ENCODE measurements at places on chromosomes 4 and X.
A peak's percentile ranks its signal among the peaks of the same experiment; 100 is the strongest.

DNA sequence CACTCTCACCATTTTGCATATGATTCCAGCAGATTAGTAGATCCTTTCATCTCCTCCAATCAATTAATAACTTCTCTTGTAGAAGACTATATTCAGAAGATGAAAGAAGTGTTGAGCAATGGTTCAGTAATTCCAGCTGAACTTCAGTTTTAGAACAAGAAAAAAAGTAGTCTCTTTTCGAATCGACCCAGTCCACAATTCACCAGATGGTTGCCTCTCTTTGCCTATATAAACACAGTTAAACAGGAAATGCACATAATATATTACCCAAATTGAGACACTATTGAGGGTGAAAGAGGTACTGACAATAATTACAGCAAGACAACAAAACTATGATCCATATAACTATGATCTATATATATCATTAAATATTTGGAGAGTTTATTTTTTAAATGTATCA, 16.8 kb upstream of the FAM241A start:
- no peak for DNase-seq

GRCh38 chrX:49644991-49645637, 46.3 kb downstream of the GAGE1 start:
- no peak for DNase-seq

- peak; percentile 25 for DNase-seq
These were observed 65.1 kb upstream of the CCDC160 start for GRCh38 chrX:134171661-134172587.

GRCh38 chr4:127406187-127406586, 226.6 kb upstream of the INTU start:
- DNase-seq, result no peak

DNA sequence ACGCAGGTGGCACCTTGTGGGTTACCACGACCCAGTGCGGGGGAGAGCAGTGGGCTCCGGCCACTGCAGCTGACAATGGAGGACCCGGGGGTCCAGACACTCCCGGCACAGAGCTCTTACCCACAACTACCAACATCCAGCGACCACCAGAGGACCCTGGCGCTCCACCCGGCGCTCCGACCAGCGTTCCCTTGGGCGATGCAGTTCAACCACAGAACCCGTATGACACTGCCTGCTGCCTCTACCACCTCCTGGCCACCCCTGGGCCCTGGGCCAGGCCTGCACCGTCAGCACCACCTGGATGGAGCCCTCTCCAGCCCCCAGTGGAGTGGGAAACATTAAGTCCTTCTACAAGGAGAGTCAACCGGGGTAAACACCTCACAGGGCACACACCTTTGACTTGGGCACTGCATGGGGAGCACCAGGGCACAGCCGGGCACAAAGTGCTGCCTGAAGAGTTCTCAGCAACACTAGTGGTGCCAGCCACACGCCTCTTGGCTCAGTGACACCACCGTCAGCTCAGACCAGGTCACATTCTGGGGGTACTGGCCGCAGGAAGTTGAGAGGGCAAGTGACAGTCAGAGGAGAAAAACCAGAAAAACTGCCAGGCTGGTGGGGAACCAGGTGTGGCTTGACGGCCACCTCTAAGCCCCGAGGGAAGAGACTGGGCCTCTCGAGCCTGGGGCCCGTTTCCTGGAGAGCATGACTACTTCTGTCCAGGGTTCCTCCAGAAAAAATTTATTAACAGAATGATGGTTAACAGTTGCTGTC, 2.6 kb downstream of the CTBP1 start:
- DNase-seq, result no peak

GRCh38 chrX:68660746-68661145, 13.3 kb downstream of the STARD8 start:
- no peak for DNase-seq

DNA sequence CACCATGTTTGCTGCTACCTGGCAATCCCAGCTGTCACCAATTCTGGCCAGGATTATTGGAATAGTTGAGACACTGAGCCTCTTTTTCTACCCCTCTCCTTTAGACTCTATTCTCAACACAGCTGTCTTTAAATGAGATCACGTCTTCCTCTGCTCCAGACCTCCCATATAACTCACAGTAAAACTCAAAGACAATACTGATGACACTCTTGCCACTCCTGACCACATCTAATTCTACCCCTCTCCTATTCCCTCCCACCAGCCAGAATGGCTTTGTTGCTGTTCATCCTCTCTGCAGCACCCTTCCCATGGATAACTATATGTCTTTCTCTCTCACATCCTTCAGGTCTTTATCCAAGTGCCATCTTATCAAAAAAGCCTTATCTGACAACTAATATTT, 188.6 kb upstream of the IL15 start:
- DNase-seq, result no peak

DNA sequence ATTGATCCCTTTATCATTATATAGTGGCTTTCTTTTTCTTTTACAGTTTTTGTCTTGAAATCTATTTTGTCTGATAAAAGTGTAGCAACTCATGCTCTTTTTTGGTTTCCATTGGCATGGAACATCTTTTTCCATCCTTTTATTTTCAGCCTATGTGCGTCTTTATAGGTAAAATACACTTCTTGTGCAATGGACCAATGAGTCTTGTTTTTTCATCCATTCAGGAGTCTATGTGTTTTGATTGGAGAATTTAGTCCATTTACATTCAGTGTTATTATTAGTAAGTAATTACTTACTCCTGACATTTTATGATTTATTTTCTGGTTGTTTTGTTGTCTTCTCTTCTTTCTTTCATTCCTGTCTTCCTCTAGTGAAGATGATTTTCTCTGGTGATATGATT, 66.4 kb upstream of the IL2 start:
- DNase-seq, result no peak

- no peak for DNase-seq
These were observed 11.2 kb upstream of the RNF175 start for GRCh38 chr4:153771046-153771445.

DNA sequence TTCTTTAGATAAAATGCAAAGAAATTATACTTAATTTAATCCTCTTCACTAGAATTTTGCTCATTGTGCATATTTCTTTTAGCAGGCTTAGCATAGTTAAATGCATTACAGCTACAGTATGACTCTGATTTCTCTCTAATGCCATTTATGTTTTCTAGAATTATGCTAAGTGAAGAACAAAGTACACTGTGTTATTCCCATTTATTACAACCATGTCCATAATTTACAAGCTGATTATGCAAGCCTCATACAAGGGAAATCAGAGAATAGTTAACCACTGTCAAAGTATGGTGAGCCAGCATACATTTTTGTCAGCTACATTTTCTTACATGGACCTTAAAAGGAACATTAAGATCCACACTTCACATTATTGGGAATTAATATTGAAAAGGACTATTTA, 99.1 kb downstream of the MAB21L2 start:
- DNase-seq, result no peak

DNA sequence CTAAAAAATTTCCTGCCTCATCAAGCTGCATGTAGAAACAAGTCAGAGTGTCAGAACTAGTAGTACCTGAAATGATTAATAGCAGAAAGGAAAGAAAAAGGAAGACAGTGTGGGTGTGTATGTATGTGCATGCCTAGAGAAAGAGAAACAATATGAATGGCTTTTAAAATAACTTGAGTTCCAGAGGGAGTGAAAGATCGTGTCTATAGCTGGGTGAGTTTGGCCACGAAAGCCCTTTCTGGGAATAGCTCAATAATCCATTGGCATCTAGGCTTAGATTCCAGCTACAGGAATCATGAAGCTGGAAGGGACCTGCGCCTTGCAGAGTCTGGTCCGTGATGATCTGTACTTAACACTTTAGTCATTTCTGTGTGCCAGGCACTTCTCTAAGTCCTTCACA, 195.6 kb downstream of the RAPGEF2 start:
- no peak for DNase-seq

DNA sequence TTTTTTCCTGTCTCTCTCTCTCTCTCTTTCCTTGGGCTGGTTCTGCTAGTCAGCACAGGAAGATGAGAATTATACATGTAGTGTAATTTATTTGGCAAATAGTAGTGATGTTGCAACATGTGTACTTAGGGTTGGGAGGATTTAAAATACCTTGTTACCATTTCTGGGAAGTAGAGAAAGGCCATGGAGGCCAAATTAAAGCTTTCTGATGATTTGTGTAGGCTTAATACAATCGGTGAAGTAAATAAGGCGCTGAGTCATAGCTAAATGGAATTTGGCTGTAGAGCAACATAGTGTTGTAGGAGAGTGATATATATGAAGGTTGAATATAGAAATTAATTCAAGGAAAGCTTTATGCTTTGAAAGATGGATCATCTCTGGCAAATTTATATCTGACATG, 295.3 kb downstream of the GRID2 start:
- no peak for DNase-seq

GRCh38 chr4:120517966-120518365, 404.6 kb downstream of the PRDM5 start:
- no peak for DNase-seq

- no peak for DNase-seq
These were observed 181.8 kb upstream of the GPRIN3 start for GRCh38 chr4:89489338-89489771.

DNA sequence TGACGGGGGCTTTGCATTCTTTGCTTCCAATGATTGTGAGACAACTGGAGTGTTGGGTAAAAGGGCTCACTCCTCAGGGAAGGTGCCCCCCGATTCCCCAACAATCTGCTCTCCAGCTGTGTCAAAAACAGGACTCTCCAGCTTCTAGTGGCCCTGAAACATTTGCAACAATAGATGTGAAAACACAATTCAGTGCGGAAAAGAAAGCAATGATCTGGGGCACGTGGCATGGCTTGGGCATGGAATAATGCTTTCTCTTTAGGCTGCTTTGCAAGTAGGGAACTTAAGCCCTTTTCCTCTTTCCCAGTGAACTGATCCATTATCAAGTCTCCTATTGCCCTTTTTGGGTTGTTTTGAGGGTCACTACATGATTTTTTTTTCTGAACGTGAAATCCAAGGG, 239.9 kb downstream of the C4orf33 start:
- DNase-seq, result no peak

DNA sequence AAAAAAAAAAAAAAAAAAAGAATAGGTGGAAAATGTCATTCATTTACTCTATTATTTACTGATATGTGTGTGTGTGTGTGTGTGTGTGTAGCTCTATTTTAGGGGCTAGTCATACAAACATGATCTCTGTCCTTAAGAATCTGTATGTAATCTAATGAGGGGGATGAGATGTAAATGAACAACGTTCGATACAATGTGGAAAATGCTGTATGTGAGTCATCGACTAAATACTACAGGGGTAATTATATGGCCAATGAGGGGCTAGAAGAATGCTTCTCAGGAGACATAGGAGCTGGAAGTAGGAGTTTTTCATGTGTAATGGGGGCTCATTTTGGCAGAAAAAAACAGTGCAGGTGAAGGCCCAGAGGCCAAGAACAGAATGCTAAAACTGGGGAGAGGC, 41.9 kb downstream of the LEF1 start:
- no peak for DNase-seq

DNA sequence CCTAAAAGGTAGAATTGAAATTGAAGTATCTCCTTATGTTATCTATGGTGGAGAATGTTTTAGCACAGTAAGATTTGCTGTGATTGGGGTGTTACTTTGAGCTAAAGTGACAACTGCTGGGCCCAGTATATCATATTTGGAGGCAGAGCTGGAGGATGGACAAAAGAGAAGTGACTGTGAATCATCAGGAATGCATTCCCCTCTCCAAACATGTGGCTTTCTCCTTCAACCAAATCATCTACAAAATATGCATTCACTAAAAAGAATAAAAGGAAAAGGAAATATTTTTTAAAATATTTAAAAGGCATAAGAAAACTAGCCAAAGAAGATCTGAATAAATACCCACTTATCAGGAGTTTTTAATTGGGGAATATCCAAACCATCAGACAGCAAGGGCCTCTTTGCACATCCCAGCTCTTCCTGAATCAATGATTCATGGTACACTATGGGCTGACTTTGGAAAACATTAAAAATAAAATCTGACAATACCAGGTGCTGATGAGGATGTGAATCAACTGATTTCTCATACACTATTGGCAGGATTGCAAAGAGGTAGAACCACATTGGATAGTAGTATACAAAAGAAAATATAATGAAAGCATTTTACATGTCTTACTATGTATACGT, 671.7 kb upstream of the NR3C2 start:
- no peak for DNase-seq

- DNase-seq, result no peak
These were observed 66.6 kb upstream of the DDX60 start for GRCh38 chr4:168385142-168385490.

DNA sequence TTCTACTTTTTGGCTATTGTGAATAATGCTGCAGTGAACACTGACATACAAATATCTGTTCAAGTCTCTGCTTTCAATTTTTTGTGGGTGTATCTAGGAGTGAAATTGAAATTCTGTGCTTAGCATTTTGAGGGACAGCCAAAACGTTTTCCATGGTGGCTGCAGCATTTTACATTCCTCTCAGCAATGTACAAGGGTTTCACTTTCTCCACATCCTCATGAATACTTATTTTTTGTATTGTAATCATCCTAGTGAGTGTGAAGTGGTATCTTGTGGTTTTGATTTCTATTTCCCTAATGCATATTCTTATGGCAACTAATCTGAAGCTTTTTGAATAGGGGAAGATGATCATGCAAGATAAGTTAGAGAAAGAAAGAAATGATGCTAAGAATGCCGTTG, 40.3 kb downstream of the HSPA4L start:
- DNase-seq, result no peak

GRCh38 chr4:124065936-124066335, 646.6 kb downstream of the ANKRD50 start:
- DNase-seq, result no peak

GRCh38 chr4:185767528-185767927, 44.5 kb downstream of the SORBS2 start:
- DNase-seq, result no peak

- DNase-seq, result peak; percentile 15
These were observed 1.2 kb downstream of the SPOCK3 start for GRCh38 chr4:167232805-167233684.

- DNase-seq, result no peak
These were observed 343.7 kb upstream of the TRAM1L1 start for GRCh38 chr4:117429061-117429460.

DNA sequence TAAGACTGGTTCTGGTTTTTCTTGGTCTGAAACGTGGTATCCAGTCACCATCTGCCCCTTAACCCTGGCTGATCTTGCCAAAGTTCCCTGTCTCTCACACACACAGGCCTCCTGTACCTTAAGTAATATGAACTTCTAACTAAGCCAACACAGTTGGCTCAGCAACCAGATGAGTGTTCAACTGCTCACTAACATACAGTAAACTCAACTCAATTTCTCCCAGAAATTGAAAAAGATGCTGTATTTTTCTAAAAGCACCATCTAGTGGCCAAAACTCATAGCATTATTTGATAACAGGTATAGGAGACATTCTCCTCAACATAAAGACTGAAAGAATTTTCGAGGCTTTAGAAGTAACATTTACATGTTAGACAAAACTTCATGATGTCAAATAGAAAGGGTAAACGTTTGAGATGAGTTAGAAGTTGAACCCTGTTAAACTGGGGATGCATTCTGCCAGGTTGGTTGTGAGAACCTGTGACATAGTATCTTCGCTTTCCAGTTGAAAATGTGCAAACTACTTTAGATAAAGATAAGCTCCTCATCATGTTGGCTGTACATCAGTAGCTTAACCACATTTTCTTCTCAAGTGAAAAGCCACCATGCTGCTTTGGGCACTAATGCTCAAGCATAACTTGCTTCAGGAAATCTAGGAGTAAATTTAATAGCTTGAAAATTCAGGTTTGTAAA, 31.2 kb downstream of the CCNI start:
- no peak for DNase-seq

- no peak for DNase-seq
These were observed 368.0 kb downstream of the GBA3 start for GRCh38 chr4:23060776-23061175.
